Vagina (tissue), 2 donors: ENCODE measurements at places on chromosomes 1 and 21.

GRCh38 chr1:173405281-173405680, 71.9 kb upstream of the PRDX6 start:
- DNase-seq: no peak

DNA sequence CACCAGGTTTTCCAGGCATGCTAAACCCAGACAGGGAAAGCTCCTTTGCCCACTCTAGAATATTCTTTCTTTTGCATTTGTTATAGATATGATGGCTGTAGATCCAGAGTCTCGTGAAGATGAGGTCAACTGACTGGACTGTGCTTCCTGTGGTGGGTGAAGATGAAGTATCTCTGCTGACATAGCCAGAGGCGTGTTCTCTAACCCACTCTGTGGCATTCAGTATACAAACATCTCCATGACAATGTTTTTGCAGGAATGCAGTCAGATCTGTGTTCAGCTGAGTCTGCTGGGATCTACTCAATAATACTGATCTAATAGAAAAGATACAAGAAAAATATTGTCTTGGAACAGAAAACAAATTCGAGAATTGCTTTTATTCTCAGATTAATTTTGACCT, 11.3 kb downstream of the RWDD2B start:
- no peak for DNase-seq

- DNase-seq: no peak
These were observed 20.4 kb downstream of the H3-3A start for GRCh38 chr1:226082959-226083301.

- no peak for DNase-seq
These were observed 6.3 kb upstream of the TMEM39B start for GRCh38 chr1:32066489-32066873.

DNA sequence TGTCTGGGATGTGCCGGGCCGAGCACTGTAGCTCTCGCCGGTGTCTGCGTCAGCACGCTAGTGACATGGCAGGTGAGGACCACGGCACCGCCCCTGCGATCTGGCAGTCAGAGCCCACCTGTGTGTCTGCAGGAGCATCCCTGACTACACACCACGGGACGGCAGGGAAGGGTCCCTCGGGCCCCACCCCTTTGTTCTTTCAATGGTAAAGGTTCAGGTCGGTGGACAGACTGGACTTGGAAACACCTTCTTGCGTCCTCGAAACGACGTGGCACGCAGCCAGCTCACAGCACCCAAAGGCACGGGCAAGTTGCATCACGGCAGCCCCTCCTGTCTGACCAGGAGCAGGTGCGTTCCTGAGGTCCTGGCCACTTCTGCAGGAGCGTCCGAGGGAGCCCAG, 3.7 kb upstream of the SAMD11 start:
- DNase-seq: no peak

DNA sequence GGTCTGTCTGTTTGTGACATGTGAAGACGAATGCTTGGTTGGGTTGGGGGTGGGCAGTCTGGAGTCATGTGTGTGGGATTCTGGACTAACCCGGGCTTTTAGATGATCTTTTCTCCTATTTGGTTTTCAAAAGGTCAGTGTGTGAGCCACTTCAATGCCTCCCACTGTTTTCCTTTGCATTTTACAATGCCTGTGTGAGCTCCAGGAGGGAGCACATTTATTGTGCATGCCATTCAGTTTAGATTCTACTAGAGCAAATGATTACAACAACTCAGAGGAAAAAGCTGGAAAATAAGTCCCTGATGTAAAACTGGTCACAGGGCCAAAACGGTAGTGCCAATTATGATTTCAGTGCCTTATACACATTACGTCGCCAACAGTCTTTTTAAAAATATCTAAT, 90.9 kb downstream of the LYPLAL1 start:
- no peak for DNase-seq

DNA sequence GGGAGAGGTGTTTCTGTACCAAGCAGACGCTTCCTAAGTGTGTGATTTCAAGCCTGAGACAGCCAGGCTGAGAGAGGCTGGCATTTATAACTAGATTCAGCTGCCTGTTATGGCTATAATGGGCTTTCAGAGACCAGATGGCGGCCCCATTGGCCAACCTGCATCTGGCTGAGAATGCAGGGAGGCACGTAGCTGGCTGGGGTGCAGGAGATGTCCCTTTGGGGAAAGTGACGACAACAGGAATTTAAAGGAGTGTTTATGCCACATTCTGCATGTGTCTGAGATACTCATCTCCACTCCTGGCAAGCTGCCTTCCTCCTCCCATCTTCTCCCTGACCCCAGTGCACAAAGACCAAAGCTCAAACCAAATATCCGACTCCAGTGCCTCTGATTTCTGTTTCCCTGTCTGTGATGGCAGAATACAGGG, 21.3 kb upstream of the CCDC190 start:
- no peak for DNase-seq

- no peak for DNase-seq
These were observed 8.0 kb upstream of the RLF start for GRCh38 chr1:40153073-40153770.

DNA sequence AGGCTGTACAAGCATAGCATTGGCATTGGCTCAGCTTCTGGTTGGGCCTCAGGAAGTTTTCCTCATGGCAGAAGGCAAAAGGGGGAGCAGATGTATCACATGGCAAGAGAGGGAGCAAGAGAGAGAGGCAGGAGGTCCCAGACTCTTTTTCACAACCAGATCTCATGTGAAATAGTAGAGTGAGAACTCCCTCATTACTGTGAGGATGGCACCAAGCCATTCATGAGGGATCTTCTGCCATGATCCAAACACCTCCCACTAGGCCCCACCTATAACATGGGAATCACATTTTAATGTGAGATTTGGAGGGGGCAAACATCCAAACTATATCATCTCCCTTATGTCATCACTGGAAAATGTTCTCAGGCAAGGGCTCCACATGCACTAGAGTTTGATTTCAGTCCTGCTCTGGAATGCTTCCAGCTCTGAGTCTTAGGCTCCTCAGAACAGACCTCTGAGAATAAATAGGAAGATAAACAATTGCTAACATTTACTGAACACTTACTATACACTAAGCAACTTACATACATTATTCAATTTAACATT, 39.4 kb upstream of the VTCN1 start:
- DNase-seq: no peak

GRCh38 chr1:156260896-156261295, 13.0 kb upstream of the PAQR6 start:
- DNase-seq: no peak

DNA sequence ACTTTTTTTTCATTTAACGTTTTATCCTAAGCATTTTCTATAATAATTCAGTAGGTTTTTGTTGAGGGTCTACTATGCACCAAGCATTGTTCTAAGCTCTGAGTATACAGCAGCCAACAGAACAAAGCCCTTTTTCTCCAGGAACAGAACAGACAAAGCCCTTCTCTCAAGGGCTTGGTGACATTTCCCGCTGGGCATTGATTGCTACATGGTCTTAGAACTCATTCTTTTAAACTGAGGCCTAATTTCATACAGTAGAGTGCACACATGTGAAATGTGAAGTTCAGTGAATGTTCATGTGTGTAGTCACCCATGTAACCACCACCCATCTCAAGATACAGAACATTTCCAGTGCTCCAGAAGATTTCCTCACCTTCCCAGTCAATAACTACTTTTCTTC, 15.2 kb upstream of the PDIK1L start:
- DNase-seq: no peak
